Stimulated activated CD4-positive, alpha-beta T cell treated with anti-CD3 and anti-CD28 coated beads, Interleukin-2, amount 100 ng/mL, for 24 hours (primary cell): ENCODE measurements at places on chromosomes 3 and 15.

DNA sequence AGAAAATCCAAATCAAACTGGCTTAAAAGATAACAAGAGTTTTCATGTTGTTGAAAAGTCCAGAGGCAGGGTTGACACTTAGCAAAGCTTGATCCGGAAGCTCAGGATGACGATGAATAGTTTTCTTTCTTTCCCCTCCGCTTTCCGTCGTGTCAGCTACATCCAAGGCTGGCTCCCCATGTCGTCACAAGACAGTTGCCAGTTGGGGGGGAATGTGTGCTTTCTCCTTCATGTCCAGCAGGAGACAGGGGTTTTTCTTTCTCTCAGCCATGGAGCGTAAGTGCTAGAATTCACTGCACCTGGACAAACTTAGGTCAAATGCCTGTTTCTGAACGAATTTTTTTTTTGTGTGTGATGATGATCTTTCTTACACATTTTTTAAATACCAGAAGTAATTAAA lies 273.8 kb upstream of the RGMA start:
- no peak for DNase-seq

DNA sequence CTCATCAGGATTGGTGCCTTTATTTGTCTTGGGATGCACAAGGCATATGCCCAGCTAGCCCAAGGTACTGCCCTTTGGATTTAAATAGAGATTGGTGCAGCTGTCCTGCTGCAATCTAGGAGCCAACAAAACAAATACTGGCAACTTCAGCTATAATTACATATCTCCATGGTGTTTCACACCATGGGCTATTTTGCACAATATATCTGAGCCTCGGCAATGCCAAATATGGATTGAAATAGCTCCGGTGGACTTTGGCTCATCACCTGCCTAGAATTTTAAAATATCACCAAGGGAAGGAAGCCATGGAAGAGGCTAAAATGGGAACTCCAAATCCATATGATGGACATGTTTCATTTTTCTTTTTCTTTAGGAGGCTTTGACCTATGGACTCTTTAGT lies 367.8 kb upstream of the UMPS start:
- DNase-seq: no peak

DNA sequence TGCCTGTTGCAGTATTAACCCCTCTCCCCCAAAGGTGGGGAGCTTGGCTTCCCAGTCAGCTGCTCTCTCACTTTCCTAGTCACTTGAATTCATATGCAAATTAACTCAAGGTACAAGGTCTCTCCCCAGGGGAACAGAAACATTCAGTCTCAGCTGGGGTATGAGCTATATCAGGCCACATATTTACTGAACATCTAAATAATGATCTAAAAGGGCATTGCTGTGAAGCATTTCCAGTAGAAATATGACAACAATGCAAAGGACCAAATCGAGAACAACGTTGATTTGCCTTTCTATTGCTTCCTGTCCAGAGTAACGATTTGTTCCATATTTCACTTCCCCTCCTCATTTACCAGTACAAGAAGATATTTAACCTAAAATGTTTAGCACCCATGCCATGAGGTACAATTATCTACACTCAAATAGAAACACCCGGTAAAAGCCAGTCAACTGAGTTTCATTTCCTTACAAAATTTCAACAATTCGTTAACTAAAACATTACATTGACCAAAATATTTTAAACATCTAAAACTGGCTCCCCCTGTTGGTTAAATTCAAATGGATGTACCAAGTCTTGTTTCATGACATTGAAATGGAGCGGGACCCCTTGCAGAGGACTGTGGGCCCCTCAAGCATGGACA lies 36.5 kb upstream of the KLHL6 start:
- DNase-seq: no peak

- DNase-seq: no peak
Observed at GRCh38 chr3:89052386-89052785, 55.0 kb upstream of the EPHA3 start.

DNA sequence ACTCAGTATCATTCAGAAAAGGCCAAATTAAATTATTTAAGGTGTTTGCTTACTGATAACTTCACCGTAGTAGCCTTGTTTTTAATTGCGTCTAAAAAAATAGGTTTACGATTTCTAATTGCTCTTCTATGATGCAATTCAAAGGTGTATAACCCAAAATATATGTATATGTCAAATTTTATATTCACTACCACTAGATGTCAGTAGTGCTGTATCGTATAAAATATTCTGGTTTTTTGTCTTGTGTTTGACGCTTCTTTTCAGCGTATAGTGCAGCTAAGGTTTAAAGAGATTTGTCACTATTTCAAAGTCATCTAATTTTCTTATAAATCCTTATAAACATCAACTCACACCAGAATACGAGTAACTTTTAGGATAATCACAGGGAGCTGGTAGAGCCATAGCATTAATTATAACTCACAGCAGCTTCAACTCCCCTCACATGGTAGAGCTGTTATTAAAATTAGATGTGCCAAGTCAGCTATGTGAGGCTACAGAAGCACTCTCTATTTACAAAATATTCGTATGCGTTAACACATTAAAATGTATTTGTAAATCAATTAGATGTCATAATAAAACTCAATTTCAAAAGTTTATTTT lies 3.5 kb downstream of the PFN2 start:
- DNase-seq: no peak
